ENCODE measurements at places on chromosomes 2 and 18.

- DNase-seq, result no peak
These were observed 35.0 kb upstream of the DOK6 start for GRCh38 chr18:69365658-69366057.

DNA sequence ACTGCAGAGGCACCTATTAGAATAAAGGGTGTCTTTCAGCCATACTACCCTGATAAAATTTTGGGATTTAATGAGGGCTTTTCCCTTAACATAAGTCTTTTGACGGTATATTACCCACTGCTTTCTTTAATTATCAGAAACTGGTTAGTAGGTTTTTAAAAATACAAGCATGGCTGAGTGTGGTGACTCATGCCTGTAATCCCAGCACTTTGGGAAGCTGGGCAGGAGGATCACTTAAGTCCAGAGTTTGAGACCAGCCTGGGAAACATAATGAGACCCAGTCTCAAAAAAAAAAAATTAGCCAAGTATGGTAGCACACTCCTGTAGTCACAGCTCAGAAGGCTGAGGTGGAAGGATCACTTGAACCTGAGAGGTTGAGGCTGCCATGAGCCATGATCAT lies 16.1 kb downstream of the CPSF3 start:
- no peak for DNase-seq

GRCh38 chr2:64738026-64738425 lies 84.3 kb upstream of the SERTAD2 start:
- DNase-seq, result no peak

DNA sequence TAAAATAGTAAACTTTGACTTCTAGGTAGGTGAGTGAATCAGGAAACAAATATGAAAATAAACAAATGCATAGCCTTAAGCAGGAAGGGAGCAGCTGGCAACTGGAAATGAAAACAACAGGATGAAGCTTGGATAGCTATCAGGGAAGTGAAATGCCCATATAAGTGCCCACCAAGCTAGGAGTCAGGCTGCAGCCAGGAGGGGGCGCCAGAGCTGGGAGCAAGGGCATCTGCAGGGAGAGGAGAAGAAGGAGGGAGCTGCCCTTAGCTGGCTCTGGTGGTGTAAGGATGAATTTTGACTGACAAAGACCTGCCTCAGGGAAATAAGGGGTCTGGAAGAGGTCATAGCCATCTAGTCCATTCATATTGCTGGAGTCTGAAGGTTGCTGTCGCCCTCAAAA lies 298.3 kb downstream of the TDRD15 start:
- no peak for DNase-seq

GRCh38 chr2:171404261-171404660 lies 29.5 kb downstream of the METTL8 start:
- no peak for DNase-seq
